Lung (tissue), 17 donors: ENCODE measurements at places on chromosomes 12 and 14.

- no peak for DNase-seq
Measured at GRCh38 chr12:115864396-115864795, 413.1 kb downstream of the MED13L start.

GRCh38 chr14:63231766-63232165, 27.5 kb downstream of the RHOJ start:
- DNase-seq, result peak; percentile 89

GRCh38 chr14:80491131-80491530, 279.8 kb upstream of the DIO2 start:
- DNase-seq, result peak; percentile 77

- DNase-seq, result no peak
Measured at GRCh38 chr12:104434129-104434528, 22.6 kb upstream of the CHST11 start.

GRCh38 chr14:96783915-96784224, 13.3 kb upstream of the VRK1 start:
- no peak for DNase-seq

- DNase-seq, result no peak
Measured at GRCh38 chr12:90229407-90230170, 521.0 kb upstream of the ATP2B1 start.

GRCh38 chr12:116639765-116640164, 80.6 kb downstream of the MAP1LC3B2 start:
- DNase-seq, result no peak

GRCh38 chr14:104970231-104971068, 7.7 kb downstream of the AHNAK2 start:
- no peak for DNase-seq

- no peak for DNase-seq
Measured at GRCh38 chr12:9933958-9934357, 1.8 kb upstream of the CLEC2A start.

DNA sequence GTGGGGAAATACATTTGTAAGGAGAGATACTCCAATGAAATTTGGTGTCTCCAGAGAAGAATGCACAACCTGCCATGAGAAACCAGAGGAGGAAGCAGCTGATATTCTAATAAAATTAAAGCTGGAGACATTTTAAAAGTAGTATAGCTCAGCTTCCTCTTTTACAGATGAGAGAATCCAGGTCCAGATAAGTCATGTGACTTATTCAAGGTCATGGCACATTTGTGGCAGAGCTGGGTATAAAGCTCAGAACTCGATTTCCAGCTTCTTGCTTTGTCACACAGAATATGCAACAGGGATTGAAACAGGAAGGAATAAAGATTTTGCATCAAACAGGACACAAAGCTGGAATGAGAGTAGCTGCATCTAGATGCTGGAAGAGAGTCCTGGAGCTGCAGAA, 174.8 kb downstream of the EMP1 start:
- no peak for DNase-seq

DNA sequence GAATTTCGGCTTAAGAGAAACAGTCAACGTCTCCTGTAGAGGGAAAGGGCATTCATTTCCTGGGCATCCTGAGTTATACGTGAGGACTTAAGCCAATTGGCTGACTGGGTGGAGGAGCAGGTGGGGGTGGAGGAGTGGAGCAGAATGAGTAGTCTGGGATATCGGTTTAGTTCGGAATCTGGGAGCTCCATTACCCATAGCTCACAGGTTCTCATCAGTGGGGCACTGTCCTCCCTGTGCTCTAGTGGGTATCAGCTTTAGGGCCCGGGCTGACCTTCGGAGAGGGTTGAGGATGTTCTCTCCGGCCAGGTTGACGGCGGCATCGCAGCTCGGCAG, 704 bp downstream of the SDR39U1 start:
- no peak for DNase-seq

DNA sequence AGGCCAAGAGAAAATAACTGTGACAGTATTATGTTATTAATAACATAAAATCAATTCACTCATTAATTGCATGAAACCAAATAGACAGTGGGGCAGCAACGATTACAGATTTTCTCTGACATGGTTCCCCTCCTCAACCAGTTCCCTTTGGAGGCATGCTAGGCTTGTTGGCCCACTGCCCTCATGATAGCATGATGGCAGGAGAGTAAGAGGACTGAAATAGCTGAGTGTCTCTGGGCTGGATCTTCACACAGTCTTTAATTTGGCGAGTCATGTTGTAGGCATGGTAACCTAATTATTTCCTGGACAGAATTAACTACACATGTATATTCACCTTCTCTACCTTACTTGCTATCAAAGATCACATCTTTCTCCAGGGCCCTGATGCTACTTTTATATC, 266.2 kb upstream of the PELI2 start:
- DNase-seq, result no peak

DNA sequence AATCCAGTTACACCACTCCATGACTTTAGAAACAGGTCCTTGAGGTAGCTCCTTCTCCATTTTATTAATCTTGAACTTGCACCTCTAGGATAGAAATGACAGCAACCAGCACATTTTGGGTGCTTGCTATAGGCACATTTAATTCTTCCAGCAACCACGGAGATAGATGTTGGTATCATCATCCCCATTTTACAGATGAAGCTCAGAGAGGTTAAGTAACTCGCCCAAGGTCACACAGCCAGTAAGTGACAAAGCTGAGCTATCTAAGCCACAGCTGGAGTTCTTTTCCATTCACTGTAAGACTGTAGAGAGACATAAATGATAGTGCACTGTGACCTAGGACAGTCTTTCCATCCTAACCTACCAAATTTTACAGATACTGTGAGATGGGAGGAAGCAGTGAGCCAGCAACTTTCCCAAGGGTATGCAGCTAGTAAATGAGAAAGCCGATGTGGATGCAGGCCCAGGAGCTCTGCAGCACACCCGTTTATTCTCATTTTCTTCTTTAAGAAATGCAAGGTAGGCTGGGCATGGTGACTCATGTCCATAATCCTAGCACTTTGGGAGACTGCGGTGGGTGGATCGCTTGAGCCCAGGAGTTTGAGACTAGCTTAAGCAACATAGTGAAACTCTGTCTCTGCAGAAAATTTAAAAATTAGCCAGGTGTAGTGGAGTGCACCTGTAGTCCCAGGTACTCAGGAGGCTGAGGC, 103.2 kb downstream of the TBX5 start:
- DNase-seq, result no peak

- DNase-seq, result no peak
Measured at GRCh38 chr14:74551001-74551400, 57.4 kb downstream of the ISCA2 start.

DNA sequence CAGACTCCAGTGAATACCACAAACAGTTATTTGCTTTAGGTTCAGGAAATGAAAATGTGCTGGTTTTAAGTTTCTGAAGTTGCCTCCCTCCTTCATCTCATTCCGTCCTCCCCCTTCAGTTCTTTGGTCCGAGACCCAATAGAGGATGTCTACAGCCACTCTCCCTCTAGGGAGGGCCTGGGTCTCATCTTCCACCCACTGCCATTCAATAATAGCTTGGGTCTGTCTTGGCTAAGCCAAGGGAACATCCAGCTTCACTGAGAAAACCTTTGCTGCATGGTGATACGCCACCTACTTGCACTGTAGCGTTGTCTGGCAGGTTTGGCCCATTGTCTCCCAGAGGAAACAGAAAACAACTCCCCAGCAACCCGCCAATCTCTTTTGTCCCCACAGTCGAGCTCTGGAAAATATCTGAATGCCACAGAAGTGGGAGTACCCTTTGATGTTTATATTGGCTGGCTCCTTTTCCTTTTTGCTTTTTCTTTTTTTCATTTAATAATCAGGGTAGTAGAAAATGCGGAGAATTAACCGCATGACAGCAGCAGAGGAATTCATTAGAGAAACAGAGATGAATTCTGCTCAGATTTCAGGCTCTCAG, 380.1 kb downstream of the RAD51B start:
- DNase-seq, result no peak

GRCh38 chr12:86158956-86159355, 97.2 kb downstream of the MGAT4C start:
- no peak for DNase-seq

- DNase-seq, result peak; percentile 48
Measured at GRCh38 chr12:46342562-46343033, 30.0 kb downstream of the SLC38A2 start.

GRCh38 chr14:22664261-22664660, 20.1 kb upstream of the OR6J1 start:
- no peak for DNase-seq

- DNase-seq, result no peak
Measured at GRCh38 chr12:102503056-102503681, 22.8 kb upstream of the IGF1 start.

GRCh38 chr12:25797949-25798348, 160.5 kb upstream of the RASSF8 start:
- DNase-seq, result no peak

- peak; percentile 92 for DNase-seq
Measured at GRCh38 chr14:64209444-64210131, 84.6 kb downstream of the ESR2 start.

GRCh38 chr12:27807063-27807703, 27.1 kb upstream of the MANSC4 start:
- no peak for DNase-seq

- no peak for DNase-seq
Measured at GRCh38 chr14:96956464-96957239, 159.5 kb downstream of the VRK1 start.

DNA sequence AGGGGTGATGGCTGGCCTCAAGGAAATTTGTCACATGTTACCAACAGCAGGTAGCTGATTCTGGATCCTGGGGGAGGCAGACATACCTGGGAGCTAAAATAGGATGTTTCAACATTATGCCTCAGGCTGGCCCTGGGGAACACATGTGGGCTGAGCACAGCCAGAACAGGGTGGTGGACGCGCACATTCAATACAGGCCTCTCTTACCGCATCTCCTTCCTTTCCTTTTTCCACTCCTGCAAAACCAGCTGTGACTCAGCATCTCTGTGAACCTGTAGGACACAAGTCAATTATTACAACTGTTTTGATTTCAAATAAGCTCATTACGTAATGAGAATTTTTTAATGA, 61.0 kb downstream of the NT5DC3 start:
- DNase-seq, result no peak

- no peak for DNase-seq
Measured at GRCh38 chr14:73785336-73785833, 66.2 kb upstream of the PTGR2 start.

- no peak for DNase-seq
Measured at GRCh38 chr12:113214895-113215400, 6.3 kb upstream of the TPCN1 start.

GRCh38 chr14:33742166-33742565, 208.7 kb downstream of the EGLN3 start:
- DNase-seq, result no peak

- peak; percentile 71 for DNase-seq
Measured at GRCh38 chr12:123905319-123905925, 67.2 kb downstream of the CCDC92 start.

- no peak for DNase-seq
Measured at GRCh38 chr12:84313323-84313675, 599.3 kb downstream of the SLC6A15 start.

DNA sequence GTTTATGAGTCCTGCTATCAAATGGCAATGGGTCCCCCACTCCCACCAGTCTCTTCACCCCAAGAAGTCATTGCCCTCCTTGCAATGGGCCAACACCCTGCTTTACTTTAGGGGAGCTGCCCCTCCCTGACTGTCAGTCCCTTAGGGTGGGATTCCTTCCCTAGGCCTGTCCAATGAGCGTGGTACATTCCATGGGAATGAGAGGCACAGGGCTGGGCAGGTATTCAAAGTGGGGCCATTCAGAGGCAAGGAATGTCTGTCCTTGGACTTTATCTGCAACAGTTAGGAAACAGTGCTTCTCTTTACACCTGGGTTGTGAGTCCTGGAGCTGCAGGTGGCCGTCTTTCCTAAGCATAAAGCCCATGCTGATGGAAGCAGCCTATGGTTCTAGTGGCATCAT, 40.8 kb downstream of the TMEM132C start:
- DNase-seq, result no peak

DNA sequence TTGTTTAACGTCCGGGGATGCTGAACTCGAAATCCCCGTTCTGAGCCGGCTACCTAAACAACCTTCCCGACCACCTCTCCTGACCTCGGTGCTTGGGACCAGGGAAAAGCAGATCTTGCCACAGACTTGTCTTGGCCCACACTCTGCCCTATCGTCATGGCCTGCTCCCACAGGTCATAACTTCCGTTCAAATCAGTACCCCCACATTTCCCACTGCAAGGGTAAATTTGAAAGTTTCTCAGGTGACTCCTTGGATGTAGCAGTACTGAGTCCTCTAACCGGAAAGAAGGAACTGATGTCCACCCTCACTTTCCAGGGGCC, 612 bp upstream of the RBM23 start:
- DNase-seq, result no peak

- no peak for DNase-seq
Measured at GRCh38 chr12:95316798-95317197, 99.2 kb downstream of the VEZT start.

DNA sequence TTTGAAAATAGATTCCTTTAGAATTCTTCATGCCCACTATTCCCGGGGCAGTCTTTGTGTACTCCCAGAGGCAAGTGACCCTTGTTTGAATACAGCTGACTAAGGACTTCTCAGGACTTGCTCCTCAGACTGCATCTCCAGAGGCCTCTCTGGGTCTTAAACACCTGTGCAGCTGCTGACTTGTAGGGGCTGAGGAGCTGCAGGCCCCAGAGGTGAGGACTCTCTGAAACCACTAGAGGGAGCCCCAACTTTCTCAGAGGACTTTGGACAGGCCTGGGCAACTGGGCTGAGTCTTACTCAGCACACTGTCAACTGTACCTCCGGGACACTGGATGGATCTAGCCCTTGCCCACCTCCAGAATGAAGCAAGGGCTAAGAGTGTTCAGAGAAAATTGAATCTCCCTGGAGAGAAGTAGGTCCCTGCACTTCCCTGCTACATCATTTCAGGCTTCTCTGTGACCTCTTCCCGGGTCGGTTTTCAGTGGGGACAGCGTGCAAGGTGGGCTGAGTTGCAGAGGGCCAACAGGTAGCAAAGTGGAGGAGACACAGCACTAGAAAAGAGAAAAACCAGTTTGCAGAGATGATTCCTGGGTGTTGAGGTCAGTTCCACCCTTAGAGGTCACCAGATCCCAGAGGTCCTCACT, 164.6 kb downstream of the TMEM117 start:
- DNase-seq, result peak; percentile 15

GRCh38 chr14:76924371-76925096, 98.3 kb downstream of the LRRC74A start:
- peak; percentile 88 for DNase-seq

- DNase-seq, result no peak
Measured at GRCh38 chr14:54186821-54187763, 209.7 kb upstream of the CDKN3 start.

GRCh38 chr12:32419520-32419960, 20.2 kb downstream of the FGD4 start:
- peak; percentile 36 for DNase-seq

GRCh38 chr12:14668591-14668990, 27.8 kb downstream of the GUCY2C start:
- DNase-seq, result no peak

GRCh38 chr14:76050797-76051392, 65.3 kb downstream of the IFT43 start:
- DNase-seq, result peak; percentile 85

GRCh38 chr12:98373025-98373554, 142.3 kb upstream of the TMPO start:
- DNase-seq, result peak; percentile 81

GRCh38 chr12:109445191-109445609, 31.9 kb downstream of the KCTD10 start:
- DNase-seq, result no peak

DNA sequence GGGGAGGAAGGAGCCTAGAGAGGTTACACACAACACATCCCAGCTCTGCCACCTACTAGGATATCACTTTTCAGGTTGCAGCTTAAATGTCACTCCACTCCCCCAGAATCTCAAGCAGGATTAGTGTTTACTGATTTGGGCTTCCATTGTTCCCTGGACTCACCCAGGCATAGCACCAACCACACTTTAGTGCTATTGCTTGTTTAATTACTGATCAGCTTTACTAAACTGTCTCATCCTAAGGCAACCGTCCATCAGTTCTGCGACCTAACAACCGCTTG, 6.1 kb upstream of the KRT18 start:
- no peak for DNase-seq
